Hematopoietic multipotent progenitor cell treated with erythropoietin and hydrocortisone succinate and interleukin-3 and kit ligand, for 8 days (in vitro differentiated cells): ENCODE measurements at places on chromosomes 2 and 18.

GRCh38 chr18:41923446-41923845 is 31.6 kb upstream of the PIK3C3 start:
- no peak for DNase-seq

DNA sequence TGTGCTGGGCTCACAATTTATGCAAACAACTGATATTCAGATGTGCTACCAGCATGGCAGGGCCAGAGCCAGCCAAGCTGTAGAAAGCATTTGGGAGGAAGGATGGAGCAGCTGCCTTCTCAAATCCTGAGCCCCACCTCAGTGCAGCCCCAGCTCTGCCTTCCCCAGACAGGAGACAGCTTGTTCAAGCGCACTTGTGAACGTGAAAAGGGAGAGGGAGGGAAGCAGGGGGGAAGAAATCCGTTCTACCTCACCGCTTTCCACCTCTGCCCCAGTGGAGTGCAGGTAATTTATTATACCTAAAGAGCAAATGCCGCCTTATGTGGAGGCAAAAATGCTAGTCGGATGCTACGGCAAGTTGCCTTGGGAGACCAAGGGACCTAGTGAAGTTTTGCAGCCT is 66.0 kb upstream of the SLC14A2 start:
- DNase-seq, result no peak

DNA sequence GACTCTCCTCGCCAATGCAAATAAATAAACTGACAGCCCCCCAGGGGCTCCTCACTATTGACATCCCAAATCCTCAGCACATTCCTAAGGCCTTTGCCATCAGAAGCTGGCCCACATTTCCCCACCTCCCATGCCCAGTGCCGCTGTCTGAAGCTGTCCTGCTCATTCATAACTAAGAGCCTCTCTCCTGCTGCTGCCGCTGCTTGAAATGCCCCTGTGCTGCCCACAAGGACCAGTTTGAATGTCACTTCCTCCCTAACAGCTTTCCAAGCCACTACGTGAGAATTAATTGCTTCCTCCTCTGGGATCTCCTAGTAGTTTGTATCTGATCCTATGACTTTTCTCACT is 151.6 kb upstream of the CAPN13 start:
- no peak for DNase-seq

GRCh38 chr2:86293612-86294011 is 43.8 kb downstream of the REEP1 start:
- no peak for DNase-seq

DNA sequence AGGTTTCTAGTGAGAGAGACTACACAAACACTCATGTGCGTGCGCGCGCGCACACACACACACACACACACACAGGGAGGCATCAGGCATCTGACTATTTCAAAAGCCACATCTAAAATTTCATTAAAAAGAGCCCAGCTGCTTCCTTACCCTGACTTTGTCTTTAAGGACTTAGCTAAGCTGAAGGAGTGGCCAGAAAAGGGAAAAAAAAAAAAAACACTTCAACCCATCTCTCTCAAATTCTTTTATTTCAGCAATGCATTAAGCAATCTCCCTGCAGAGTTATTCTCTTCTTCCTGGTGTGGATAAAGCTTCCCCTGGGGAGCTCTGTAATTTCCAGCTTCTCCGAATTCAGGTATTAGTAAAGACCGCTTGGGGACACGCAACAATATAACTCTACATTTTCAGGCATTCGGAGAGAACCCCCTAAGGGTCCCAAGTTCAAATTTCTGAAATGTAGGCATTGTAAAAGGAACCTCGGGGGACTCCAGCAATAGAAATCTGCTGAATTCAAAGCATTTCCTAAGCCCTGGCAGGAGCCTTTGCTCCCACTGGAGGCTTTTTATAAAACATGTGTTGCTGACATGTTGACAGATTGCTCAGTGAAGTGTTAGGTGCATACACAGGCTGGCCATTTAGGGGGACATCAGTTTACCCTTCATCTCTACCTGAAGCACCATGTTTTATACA is 67.0 kb downstream of the ZNF521 start:
- DNase-seq, result no peak

- peak; percentile 19 for DNase-seq
Measured at GRCh38 chr2:240989451-240990265, 8.8 kb upstream of the SNED1 start.

- no peak for DNase-seq
Measured at GRCh38 chr2:106147159-106147558, 46.9 kb downstream of the UXS1 start.

DNA sequence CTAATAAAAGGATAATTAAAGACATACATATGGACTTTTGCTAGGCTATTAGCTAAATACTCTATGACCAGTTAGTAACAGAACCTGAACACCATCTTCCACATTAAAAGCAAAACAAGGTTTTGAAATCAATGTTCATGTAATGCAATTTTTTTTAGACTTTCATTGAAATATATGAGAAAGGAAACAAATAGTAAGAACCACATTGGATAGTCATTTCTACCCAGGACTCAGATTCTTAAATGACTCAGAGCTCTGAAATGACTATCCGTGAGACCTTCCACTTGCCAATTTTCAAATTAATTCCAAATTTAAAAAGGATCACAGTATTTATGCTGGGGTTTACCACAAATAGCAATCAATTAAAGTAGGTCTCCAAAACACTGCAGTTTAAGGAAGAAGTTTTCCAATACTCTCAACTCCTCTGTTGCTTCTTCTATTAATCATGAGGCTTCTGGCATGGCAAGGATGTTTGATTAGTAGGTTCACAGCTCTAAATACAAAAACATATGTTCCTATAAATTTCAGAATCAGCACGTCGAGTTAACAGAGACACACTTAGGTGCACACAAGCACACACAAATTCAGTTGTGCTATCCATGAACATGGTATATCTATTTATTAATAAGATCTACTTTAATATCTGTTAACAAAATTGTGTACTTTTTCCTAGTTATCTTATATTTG is 841.0 kb downstream of the RNF144A start:
- no peak for DNase-seq

DNA sequence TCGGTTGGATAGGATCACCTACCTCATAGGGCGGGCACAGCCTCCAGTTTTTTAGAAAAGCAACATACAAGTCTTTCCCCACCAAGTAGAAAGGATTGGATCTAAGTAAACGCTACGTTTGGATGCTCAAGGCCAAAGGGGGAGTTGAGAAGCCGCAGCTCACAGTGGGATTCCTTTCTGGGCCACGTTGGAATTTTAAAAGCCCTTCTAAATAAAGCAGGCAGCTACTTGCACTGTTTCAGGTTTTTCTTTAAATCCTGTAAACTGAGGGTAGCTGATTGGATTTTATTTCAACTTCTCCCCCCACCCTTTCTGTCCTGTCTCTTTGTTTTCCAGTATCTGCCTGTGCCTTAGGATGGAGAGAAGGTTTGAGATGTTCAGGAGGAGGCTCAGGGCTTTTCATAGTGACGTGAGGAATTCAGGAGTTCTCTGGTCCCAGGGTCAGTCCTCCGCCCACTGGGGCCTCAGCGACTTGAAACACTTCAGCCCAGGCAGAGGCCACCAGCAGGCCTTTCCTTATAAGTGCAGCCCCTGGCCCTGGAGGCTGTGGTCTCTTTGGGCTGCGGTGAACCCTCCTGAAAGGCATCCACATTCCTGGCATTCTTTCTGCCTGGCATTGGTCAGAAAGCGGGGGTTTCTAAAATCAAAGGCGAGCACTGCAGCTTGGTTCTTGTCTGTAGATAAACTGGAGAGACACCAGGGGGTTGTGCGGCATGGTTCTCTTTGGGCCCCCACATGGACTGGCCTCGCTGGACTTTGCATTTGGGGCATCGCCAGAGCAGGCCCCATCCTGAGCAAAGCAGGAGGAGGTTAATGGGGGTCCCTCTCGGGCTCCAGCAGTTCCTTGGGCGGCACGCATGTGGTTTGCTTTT is 44.5 kb downstream of the SH3BP4 start:
- no peak for DNase-seq

DNA sequence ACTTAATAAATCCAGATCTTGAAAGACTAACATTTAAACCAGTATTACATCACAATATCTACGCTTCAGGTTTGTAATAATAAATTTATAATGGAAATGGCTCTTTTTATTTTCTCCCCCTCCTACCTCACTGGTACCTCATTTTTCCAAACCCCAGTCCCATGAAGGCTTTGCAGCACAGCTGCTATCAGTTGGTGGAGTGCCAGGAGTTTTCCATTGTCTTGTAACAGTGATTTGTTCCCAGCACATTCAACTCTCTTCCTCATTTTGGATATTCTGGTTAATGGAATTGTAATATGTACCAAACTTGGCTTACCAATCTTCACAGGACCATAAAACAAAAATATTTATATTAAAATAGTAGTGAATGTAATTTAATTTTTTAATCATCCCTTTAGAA is 91.2 kb downstream of the VRK2 start:
- no peak for DNase-seq

- no peak for DNase-seq
Measured at GRCh38 chr2:31038385-31038784, 99.9 kb downstream of the GALNT14 start.

DNA sequence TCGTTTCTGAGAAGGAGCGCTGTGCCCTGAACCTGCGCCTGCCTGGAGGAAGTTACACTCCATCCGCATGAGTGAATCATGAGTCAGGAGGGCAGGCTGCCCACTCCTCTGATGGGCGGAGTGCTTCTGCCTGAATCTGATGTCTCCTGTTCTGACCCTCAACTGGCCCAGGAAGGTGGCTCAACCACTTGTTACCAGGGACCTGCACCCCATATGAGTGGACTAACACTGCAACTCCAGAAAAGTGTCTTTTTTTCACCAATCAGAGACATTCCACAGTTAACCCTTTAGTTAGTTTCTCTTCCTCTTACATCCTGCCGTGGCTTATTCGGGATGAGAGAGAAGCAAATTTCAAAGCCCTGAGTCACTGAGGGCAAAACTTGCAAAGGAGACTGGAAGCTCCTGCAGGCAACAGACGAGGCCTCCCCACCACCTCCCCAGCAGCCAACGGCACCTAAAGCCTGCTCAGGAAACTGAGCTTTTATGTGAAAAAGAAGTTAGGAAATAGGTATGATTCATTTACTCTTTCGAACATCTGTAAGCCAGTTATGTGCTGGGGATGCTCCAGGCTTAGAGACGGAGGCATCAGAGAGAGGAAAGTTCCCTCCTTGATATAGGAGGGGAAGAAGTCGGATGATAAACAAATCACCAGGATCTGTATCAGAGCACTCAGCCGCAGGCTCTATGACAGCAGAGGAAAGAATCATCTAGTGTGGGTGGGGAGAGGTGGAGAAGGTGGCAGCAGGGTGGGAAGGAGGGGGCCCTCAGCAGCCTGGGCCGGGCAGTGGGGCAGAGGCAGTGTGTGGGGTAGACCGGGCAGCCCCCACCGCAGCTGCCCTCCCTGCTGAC is 30.9 kb downstream of the MBP start:
- DNase-seq, result peak; percentile 65

- no peak for DNase-seq
Measured at GRCh38 chr2:240236217-240237111, 96.0 kb upstream of the OTOS start.

GRCh38 chr2:66478731-66479316 is 43.9 kb downstream of the MEIS1 start:
- peak; percentile 20 for DNase-seq

- peak; percentile 23 for DNase-seq
Measured at GRCh38 chr18:47997338-47997780, 66.9 kb upstream of the SMAD2 start.

- DNase-seq, result no peak
Measured at GRCh38 chr2:3272761-3273160, 104.9 kb downstream of the EIPR1 start.

- DNase-seq, result no peak
Measured at GRCh38 chr18:3889121-3889520, 439.1 kb downstream of the TGIF1 start.

DNA sequence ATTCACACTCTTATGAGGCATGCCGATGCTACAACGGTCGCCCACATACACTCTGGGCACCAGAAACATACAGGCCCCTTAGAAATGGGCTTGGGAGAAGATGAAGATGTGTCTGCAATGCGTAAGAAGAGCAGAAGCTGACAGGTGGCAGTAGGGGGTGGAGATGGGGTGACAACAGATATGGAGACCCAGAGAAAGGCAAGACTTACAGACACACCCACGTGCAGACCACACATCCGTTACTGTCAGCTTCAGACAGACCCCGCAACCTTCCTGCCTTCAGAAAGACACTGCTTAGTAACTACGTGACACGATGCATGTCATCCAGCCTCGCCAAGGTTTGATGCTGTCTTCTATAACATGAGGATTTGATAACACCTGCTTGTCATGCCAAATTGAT is 89.5 kb downstream of the ZFP36L2 start:
- no peak for DNase-seq

- no peak for DNase-seq
Measured at GRCh38 chr18:35029103-35029502, 12.1 kb upstream of the MAPRE2 start.

DNA sequence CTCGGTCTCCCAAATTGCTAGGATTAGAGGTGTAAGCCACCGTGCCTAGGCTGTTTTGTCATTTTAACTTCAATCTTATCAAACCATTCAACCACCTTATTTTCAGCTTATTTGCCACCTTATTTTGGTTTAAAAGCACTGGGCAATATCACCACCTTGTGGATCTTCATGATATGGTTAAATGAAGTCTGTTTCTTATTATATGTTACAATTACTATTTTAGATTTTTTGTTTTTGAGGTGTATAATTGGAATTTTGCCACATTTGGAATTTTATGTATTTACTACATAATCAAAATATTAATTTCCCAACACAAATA is 43.8 kb upstream of the SCN9A start:
- peak; percentile 51 for DNase-seq

DNA sequence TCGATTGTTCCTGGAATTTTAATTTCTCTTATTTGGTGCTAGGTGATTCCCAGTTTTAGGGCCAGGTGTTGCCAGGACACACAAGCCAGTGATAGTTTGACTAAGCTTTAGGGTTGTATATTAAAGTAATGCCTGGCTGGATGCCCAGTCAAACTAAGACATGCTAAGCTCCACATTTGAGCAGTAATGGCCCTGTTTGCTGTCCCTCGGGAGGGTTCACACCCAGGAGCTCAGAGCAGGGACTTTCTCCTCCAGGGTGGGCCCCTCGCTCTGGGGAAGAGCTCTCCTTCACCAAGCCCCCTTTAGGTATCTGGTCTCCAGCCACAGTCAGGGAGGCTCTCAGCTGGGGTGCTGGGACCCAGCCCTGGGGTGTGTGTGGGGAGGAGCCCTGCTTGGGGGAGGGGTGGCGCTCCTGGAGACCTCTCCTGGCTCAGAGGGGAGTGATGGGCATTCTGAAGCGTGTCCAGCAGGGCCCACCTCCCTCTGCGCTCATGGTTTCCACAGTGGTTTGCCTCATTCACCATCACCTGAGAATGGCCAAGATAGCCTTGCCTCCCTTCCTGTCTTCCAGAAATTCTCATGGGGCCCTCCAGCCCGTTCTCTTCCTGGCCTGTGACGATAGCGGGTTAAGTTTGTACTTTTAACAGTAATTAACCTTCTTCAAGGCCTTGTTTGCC is 31.7 kb downstream of the INPP4A start:
- peak; percentile 24 for DNase-seq

- DNase-seq, result no peak
Measured at GRCh38 chr2:143071185-143071876, 57.9 kb upstream of the ARHGAP15 start.

- peak; percentile 19 for DNase-seq
Measured at GRCh38 chr18:55585065-55585919, 2.7 kb downstream of the TCF4 start.

DNA sequence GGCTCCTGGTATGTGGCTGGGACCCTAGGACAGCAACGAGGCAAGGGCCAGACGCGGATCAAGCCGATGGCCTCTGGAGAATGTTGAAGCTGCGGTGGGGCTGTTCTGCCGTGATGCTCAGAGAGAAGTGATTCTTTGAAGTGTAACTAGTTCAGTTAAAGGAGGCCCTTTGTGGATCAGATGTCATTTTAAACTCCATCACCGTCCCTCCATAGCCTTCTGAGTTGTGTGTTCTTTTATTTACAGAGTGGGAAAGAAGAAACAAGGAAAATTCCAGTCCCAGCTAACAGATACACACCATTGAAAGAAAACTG is 403 bp downstream of the PNO1 start:
- DNase-seq, result no peak
